ENCODE measurements at places on chromosomes 11 and 22.

GRCh38 chr11:765025-765801, 12.1 kb downstream of the GATD1 start:
- DNase-seq: peak; percentile 47

GRCh38 chr11:121914508-121915059, 201.4 kb downstream of the BLID start:
- no peak for DNase-seq

DNA sequence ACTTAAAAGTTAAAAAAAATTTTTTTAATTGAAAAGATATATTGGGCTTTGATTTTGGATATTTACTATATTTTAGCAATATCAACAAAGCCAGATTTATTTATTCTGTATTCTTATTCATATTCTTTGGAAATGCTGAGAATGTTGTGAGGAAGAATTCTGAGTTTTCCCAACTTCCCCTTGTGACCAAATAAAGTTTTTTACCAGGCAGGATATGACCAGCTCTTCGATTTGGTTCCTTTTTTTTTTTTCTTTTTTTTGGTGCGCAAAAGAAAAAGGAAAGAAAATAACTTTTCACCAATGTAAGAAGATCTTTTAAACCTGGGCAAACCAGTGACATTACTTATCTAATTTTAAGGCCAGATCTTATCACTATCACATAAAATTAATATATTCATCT, 12.9 kb downstream of the TCP11L1 start:
- DNase-seq: no peak

DNA sequence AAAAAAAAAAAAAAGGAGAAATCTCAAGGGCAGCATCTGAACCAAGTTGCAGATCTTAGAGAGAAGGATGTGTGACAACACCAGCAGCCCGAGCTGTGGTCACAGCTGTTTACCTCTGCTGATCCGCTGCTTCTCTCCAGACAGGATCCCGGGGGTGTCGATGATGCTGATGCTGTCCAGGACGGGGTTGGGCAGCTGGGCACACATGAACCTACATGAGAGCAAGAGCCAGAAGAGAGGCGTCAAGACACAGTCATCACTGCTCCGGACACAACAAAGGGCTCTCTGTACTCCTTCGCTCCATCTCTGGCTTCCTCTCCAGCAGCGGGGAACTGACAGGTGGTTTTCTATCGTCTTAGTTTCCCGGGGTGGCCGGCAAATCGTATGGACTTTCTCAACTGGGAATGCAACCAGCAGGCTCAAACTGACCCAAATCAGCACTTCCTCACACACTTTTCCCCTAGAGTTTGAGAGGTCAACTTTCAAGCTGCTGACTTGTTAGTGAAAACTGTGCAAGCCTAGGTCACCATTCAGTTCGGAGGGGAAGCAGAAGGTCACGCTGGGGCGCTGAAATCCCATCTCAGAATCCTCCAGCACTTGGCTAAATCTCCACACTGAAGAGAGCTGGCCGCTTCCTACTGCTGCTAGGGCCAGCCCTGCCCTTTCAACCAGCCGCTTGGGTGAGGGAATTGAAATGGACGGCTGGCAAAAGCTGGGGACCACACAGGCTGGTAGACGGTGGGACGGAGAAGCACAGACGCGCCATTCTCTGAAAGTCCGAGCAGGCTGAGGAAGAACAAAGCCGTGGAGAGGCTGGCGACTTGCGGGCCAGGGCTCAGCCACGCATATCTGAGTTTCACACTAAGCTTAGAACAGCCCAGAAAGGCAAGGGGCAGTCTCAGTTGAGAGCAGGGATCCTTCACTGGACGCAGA, 3.8 kb downstream of the EHD1 start:
- no peak for DNase-seq

DNA sequence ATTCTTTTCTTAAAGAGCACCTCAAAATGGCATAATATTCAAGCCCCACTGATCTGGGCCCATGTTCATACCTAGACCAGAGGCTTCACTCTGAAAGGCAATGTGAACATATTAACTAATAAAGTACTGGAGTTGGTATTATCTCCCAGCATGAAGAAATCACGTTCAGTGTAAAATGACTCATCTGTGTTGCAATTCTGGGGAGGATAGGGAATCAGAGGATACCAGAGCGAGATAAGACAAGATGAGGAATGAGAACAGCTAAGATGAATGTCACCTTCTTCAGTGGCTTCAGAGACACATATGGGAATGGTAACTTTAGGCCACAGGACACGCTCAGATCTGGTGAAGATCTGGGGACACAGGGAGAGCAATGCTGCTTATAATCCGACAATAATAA, 121.1 kb downstream of the NTM start:
- DNase-seq: no peak

- DNase-seq: no peak
Observed at GRCh38 chr22:48453171-48453570, 1374.5 kb downstream of the BRD1 start.

GRCh38 chr11:85647078-85647477, 689 bp upstream of the TMEM126A start:
- DNase-seq: no peak

- no peak for DNase-seq
Observed at GRCh38 chr22:38489561-38490145, 16.5 kb downstream of the DDX17 start.

DNA sequence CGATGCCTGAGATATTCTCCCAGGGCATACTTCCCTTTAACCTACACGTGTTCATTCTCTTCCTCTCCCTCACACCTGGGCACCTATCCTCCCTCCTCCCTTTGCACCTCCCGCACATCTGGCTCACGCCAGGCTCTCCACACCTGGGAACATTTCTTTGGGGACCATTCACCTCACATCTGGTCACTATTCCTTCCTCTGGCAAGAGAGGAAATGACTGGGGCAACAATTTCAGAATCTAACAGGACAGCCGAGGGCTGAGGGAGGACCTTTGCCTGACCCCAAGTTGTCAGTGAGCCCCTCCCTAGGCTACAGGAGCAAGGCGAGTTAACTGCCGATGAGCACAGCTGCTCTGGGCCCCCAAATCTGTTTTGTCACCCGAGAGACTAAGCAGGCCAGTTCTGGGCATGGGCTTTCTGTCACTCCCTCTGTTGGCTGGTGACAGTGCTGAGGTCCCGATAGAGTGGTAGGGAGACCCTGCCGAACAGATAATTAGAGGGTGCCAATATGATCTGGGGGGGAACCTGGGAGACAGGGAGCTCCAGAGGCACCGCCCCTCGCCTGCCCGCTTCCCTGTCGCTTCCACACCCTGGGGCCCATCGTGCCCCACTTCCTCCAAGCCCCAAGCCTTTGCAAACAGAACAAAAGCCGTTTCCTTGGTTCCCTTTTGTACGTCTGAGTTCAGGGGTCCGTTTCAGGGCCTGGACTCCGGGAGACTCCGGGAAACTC, 45.6 kb downstream of the EIF3F start:
- no peak for DNase-seq

GRCh38 chr11:72951888-72952287, 137.7 kb downstream of the ATG16L2 start:
- DNase-seq: no peak

GRCh38 chr11:65785319-65786007, 1.4 kb upstream of the OVOL1 start:
- DNase-seq: no peak

DNA sequence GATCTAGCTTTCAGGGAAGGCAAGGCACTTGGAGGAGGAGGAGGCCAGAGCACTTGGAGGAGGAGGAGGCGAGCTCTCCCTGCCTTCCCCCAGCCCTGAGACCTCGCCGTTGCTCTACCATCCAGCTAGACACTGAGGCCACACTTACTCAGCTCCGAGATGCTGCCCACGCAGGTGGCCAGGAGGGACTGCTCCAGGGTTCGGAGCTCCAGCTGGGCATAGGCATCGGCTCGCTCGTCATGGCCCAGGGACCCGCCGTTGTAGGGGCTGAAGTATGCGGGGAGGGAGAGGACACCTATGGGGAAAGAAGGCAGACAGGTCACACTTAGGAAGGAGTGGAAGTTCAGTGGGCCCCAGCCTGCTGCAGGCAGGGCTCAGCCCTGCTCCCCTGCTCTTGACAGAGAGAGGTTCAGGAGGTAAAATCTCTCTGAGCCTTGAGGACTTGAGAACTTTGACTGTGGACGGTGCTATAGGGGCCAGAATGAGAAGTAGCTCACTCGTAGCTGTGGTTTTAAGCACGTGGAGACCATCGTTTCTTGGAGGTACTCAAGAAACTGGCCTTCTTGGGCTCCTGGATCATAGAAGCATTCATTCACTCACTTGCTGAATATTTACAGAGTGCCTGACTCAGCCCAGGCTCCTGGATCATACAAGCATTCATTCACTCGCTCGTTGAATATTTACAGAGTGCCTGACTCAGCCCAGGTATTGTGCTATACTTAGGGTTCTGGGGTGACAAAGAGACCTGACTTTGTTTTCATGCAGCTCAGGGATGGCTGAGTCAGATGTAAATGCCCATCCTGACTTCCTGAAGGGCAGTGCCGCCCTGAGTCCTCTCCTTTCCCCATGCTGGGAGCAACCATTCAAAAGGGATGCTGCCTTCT, 99.2 kb downstream of the NAT10 start:
- no peak for DNase-seq

DNA sequence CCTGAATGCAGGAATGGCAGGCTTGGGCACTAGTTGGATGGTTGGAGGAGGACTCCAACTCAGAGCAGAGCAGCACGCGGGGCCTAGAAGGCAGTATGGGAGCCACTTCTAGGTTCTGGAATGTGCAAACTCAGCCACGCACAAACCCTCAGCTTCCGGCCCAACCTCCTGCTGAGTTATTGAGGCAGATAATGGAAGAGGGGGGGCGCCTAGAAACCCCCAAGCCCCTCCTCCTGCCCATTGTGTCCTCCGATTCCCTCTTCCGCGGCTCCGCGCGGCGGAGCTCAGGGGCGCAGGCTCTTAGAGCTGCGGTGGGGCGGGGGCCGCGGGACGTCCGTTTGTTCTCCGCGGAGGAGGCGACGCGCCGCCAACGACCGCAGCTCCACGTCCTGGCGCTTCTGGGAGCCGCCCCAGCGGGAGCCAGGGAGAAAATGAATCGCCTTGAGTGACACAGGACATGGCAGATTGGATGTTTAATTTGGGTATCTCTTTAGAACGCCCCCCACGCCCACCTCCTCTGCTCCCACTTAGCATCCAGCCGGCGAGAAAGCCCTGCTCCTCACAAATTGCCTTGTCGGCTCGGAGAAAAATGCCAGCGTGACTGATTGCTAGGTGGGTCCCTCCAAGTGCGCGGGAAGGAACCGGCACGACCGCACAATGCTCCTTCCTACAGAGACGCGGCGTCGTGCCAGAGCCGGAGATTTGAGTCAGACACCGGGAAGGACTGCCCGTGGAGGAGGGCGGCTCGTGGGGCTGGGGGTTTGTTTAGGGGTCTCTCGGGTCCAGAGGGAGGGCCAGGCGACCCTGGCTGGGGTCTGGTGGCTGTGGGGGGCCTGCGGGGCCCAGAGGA, 144.6 kb downstream of the NECTIN1 start:
- no peak for DNase-seq

DNA sequence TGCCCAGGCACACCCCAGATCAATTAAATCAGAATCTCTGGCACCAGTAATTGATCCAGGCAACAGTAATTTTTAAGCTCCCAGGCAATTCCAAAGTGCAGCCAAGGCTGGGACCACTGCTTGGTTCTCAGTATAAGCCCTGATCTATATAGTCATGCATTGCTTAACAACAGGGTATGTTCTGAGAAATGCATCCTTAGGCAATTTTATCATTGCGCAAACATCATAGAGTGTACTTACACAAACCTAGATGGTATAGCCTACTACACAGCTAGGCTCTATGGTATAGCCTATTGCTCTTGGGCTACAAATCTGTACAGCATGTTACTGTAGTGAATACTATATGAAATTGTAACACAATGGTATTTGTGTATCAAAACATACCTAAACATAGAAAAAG, 651 bp upstream of the C11orf42 start:
- no peak for DNase-seq

DNA sequence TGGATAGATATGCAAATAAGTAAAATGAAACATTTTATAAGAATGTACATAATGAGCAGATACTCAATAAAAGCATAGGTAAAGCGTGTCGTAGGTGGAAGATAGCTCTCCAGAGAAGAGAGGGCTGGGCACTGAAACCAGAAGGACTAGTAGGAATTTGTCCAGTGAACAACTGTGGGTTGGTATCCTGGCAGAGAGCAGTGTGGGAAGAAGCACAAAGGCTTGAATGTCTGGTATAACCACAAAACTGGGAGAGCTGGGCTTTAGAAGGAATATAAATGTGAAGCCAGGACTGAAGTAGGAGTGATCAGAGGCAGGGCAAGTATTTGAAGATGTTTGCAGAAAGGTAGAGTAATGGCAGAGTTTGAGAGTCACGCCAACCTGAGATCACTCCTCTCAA, 33.1 kb upstream of the CARD16 start:
- DNase-seq: no peak

GRCh38 chr11:94147433-94147845, 18.8 kb downstream of the PANX1 start:
- DNase-seq: no peak

- DNase-seq: no peak
Observed at GRCh38 chr11:72975778-72976521, 161.7 kb downstream of the ATG16L2 start.

GRCh38 chr11:83852012-83852411, 565.8 kb upstream of the CCDC90B start:
- DNase-seq: no peak

GRCh38 chr11:62108017-62108750, 15.6 kb upstream of the INCENP start:
- DNase-seq: no peak

GRCh38 chr11:496834-497564, 10.0 kb downstream of the RNH1 start:
- no peak for DNase-seq

DNA sequence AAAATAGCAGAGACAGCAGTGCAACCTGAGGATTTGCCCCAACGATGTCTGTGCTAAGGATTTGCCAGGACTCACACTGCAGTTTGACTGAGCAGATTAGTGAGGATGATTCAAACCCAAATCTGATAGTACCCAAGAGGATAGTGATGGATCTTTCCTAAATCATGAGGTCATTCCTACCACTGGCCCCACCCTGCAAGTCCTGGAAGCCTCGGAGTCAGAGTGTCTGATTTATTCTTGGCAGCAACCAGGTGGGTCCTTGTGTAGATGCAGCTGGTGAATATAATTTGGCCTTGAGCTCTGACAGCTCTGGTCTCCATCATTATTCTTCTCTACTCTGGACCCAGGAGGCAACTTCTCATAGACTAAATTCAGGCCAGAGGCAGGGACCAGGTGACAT, 179.3 kb upstream of the RAG2 start:
- DNase-seq: no peak

DNA sequence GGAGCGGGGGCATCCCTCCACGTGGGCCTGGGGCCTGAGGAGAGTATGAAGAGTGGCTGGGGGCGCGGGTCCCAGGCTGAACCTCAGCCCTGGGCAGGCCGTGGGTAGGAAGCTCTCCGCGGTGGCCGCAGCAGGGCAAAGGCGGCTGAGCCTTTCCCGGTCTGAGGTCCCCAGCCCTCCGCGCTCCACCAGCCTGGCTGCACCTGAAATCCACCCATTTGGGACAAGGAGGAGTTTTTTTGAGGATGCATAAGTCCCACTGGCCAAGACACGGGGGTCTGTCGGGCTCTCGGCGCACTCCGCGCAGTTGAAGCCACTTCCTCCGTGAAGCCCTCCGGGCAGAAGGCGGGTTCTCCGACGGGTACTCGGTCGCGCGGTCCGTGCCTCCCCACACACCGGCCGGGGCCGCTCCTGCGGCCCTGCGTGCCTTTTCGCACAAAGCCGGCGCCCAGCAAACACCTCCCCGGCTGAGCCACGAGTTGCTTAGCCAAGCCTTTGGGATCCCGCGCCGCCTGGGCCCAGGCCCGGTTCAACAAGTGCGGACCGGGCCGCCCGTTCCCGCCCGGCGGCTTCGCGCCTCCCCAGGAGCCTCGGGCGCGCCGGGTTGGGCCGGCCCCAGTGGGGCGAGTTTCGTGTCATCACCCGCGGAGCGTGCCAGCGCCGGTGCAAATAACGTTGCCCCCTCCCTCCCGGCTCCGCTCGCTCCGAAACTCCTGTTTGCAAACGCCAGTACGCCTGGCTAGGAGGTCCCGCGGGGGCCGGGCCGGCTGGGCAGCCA, 666 bp upstream of the OVOL1 start:
- DNase-seq: no peak

Data from activated T-helper 1 cell treated with anti-CD3 and anti-CD28 coated beads, Interleukin-2, amount 50 U/mL, for 16 hours (primary cell).